ENCODE measurements at places on chromosomes 12 and 14. TPM values are rescaled to one million over a fixed set of nuclear protein-coding genes. Genes with fewer than 3 reads are reported as not detected.

- no peaks in the 10 kb centered on the region for H3K27me3 ChIP-seq
- H3K36me3 ChIP-seq, result no peaks in the 10 kb centered on the region
- peaks cover 21% of the 10 kb centered on the region for H3K4me1 ChIP-seq
- peak overlapping the region; percentile 74 for H3K27ac ChIP-seq
Observed at GRCh38 chr14:81436296-81437138, 36.4 kb upstream of the STON2 start.

- no peak for DNase-seq
- no peaks in the 10 kb centered on the region for H3K27me3 ChIP-seq
- H3K36me3 ChIP-seq, result no peaks in the 10 kb centered on the region
- H3K4me1 ChIP-seq, result no peaks in the 10 kb centered on the region
Observed at GRCh38 chr12:953776-954175, 4.3 kb upstream of the RAD52 start.

Gene RHOJ
- 5.1 TPM for total RNA-seq

- no peak overlapping the region for H3K27ac ChIP-seq
- no peak for DNase-seq
- H3K27me3 ChIP-seq, result no peaks in the 10 kb centered on the region
Observed at GRCh38 chr12:59158681-59159080, 238.4 kb upstream of the LRIG3 start.

DNA sequence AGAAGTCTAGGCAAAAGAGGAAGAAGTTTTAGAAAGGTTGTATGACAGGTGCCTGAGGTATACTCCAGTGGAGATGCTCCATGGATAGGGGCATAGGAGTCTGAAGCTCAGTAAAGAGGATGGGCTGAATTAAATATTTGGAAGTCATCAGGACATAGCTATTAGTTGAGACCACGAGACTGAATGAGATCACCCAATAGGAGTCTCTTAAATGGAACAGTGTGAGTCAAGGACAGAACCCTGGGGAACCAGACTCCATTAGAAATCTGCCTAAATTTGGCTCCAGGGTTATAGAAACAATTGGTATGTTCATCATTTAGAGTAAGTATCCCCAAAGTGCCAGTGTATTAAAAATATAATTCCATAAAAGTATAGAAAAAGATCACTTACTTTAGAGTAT, 172.6 kb downstream of the PRKCH start:
- no peak overlapping the region for H3K27ac ChIP-seq
